ENCODE measurements at places on chromosomes 13 and 19.

- DNase-seq, result no peak
Observed at GRCh38 chr13:59461411-59461810, 702.3 kb downstream of the DIAPH3 start.

DNA sequence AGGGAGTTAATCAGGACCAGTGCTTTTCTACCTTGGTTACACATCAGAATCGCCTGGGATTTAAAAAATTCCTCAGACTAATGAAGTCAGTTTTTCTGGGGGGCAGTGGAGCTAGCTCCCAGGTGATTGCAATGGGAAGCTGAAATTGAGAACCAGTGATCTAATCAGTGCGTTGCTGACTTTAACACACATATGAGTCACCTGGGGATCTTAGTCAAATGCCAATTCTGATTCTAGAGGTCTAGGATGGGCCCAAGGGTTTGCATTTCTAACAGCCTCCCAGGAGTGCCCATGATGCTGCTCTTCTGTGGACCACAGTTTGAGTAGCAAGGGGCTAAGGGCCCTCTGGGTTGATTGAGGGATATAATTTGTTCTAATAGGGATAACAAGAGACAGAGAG lies 54.5 kb downstream of the KL start:
- DNase-seq, result no peak

DNA sequence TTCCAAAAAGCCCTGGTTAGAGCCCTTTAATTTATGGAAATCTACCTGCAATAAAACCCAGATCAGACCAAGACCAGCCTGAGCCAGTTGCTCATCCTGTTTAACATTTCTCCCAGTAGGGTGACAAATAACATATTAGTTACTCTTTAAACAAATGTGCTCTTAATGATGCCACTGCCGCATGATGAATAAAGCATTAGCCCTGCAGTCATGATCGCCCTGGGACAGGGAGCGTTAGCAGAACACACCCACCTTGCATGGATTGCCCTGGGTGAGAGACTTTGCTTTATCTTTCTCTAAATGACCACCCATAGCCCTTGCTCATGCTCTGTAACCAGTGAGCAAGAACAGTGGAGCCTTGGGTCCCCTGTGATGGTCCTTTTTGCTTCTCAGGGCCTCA lies 362.4 kb downstream of the ENOX1 start:
- no peak for DNase-seq

GRCh38 chr19:1295169-1296012 lies 9.7 kb downstream of the EFNA2 start:
- no peak for DNase-seq

- no peak for DNase-seq
Observed at GRCh38 chr13:34733721-34734120, 208.3 kb upstream of the NBEA start.

DNA sequence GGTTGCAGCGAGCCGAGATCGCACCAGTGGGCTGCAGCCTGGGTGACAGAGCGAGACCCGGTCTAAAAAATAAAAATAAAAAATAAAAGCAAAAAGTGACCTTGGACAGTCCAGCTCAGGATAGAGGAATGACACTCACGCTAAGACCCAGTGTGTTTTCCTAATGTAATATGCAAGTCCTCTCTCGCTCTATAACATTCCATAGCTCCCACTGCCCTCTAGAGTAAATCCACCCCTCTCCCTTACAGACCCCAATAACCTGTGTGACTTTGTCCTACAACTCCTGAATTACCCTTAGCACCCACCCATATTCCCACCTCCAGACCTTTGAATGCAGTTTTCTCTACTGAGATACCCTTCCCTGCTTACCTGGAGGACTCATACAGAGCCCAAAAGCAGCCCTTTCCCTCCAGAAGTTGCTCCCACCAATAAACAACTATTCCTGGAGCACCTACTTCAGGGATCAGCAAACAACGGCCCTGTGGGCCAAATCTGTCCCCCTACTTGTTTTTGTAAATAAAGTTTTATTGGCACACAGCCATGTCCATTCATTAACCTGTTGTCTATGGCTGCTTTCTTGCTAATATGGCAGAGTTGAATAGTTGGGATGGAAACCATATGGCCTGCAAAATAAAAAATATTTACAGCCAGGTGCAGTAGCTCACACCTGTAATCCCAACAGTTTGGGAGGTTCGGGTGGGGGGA lies 39.8 kb upstream of the PTPRS start:
- DNase-seq, result no peak

- DNase-seq, result no peak
Observed at GRCh38 chr19:45790942-45791341, 1.7 kb downstream of the DMWD start.

DNA sequence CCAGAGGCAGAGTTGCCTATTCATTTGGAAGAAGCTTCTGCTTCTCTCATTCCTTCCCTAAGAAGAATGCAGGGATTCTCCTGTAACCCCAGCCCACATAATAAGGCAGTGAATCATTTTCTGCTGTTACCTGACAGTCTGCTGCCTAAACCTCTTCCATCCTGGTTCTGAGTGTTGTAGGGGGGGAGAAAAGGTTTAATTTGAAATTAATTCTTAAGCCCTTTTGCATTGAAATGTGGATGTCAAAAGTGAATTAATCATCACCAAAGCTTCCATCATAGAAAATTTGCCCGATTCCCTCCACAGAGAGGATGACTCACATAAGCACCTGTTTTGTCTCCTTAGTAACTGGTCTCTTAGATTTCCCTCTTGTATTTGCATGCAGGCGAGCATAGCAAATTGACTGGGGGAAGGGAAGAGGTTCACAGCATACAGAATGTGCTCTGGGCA lies 146.7 kb upstream of the FNDC3A start:
- no peak for DNase-seq

GRCh38 chr13:110014719-110015118 lies 228.3 kb upstream of the IRS2 start:
- DNase-seq, result no peak

- no peak for DNase-seq
Observed at GRCh38 chr19:35935911-35936737, at the start of gene LRFN3. LRFN3 (plus strand) TSS chr19:35936374; CDS start chr19:35939426, 3,052 bp downstream.

DNA sequence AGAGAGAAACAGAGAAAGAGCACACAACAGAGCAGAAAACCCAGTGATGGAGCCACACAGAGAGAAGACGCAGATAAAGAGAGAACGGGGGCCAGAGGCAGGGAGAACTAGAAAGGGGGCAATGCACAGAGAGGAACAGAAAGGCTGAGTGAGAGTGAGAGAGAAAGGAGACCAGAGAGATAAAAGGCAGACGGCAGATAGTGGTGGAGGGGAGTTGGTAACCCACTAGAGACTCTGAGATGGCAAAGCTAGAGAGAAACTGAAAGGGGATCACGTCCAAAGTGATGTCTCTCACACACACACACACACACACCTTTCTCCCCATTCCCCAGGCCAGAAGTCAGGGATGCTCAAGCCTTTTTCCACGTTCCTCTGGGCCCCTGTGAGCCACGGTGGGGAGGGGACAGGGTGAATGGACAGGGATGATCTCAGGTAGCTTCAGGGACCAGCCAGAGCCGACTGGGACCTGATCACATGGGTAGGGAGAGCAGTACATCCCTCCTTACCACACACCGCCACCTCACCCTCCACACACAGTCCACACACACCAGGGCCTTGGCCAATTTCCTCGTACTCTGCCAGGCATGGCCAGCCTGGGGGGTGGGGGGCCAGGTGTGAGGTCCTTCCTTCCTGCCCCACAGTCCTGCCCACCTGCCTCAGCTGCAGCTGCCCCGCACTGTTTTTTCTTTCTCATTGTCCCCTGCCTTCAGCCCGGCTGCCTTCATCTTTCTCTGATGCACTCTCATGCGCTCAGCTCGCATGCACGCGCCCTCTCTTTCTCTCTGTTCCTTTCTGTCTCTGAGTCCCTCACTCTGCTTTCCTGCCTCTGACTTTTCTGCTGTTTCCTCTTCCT lies 22.5 kb upstream of the POU2F2 start:
- DNase-seq, result no peak

- no peak for DNase-seq
Observed at GRCh38 chr13:100543872-100544602, 44.6 kb downstream of the GGACT start.

DNA sequence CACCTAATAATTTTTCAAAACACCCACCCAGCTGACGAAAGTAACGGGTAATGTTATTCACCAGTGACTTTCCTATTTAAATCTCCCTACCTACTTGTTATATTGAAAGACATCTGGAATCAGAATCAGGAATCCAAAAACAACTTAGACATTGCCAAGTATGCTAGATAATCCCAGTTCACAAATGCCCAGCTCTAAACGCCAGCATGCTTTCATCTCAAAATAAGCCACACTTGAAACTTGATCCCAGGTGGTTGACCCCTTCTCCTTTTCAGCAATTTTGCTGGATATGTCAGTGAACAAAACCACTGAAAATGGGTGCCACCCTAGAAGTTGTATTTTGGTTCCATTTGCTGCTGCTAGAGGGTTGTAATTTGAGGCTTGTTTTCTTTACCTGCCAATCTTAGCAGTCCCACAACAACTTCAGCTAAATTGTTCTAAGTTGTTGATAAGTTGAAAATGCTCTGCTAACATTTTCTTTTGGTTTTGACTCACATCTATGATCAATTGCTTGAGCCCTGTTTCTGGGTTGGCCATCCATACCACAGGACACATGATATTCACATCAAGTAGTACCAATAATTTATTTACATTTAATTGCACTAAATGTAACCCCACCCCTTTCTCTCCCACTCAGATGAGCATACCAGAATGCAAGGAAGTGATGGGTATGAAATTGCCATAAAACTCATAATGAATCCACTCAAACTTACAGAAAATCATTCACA lies 66.4 kb downstream of the DCT start:
- no peak for DNase-seq

- DNase-seq, result no peak
Observed at GRCh38 chr13:101473458-101473857, 21.0 kb downstream of the ITGBL1 start.

DNA sequence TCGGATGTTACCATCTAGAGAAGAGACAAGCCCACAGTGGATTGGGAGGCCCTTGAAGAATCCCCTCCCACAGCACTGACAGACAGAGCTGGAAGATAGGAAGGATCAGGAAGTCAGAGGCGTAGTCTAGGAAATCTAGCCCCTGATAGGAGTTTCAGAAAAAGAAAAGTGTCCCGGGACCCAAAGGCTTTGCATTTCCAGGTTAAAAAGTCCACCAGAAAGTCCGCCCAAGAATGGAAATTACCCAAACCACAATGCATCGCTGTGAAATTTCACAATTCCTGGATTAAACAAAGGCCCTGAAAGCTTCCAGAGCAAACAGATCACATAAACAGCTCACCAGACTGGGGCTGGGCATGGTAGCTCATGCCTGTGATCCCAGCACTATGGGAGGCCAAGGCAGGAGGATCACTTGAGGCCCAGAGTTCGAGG lies 146.9 kb downstream of the KDM4B start:
- DNase-seq, result no peak

GRCh38 chr19:7739211-7739755 lies 7.4 kb upstream of the CLEC4G start:
- no peak for DNase-seq

DNA sequence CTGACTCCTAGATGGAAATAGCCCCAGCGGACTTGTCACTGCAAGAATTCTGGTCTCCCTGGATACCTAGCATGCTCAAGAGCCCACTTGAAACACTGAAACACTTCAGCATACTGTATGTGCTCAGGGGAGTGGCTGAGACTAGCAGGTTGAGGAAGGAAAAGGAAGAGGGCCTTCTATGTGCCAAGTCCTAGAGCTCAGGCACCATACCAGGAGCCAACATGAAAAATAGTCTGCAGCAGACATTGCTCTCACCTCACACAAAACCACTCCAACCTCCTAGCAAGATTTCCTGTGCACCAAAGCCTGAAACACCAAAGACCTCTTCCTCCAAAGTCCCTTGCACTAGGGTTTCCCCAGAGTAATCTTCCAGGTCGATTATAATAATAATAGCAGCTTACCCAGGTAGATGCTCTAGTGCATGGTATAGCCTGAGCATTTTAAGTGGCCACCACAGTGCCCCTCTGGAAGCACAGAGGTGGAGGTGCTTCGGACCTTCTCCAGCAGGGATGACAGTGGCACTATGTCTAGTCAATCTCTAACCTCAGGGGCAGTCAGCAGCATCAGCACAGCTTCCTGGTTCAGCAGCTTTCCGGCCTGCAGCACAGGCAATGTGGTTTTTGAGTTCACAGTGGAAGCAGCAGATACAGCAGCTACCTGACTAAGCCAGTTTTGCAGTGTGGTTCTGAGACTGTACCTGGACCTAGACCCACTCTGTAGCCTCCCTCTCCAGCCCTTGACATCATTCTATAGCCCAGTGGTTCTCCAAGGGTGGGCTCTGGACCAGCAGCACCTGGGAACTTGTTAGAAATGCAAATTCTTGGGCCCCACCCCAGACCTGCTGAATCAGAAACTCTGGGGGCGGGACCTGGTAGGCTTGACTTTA lies 45.6 kb upstream of the UBE2L5 start:
- DNase-seq, result no peak

DNA sequence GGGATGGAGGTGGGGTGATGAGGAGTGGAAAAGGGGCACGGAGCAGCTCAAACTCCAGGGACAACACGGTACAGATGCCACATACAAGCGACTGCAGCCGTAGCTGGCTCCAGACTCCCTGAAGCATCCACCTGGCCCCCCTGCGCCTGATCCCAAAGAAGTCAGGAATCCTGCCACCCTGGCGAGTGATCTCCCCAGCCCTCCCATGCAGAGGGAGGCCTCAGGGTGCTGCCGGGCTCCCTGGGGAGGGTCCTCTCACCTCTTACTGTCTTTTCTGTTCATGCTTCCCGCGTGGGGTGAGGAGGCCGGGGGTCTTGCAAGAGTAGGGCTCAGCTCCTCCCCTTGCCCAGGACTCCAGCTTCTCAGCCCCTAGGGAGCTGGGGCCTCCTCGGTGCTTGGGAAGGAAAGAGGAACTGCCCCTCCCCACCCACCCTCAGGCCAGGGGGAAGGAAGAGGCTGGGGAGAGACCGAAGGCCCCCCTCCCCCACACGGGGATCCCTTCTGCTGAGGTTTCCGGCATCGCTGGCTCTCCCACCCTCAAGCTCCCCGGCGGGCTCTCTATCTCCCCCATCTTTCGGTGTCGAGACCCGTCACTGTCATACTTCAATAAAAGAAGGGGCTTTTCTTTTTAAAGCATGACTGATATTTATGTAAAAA lies at the start of gene RASGRP4:
Gene RASGRP4 (minus strand): TSS at position 410 of the 657 bp plus-strand sequence. CDS start 128 bp downstream, at position 282.
- DNase-seq, result no peak

DNA sequence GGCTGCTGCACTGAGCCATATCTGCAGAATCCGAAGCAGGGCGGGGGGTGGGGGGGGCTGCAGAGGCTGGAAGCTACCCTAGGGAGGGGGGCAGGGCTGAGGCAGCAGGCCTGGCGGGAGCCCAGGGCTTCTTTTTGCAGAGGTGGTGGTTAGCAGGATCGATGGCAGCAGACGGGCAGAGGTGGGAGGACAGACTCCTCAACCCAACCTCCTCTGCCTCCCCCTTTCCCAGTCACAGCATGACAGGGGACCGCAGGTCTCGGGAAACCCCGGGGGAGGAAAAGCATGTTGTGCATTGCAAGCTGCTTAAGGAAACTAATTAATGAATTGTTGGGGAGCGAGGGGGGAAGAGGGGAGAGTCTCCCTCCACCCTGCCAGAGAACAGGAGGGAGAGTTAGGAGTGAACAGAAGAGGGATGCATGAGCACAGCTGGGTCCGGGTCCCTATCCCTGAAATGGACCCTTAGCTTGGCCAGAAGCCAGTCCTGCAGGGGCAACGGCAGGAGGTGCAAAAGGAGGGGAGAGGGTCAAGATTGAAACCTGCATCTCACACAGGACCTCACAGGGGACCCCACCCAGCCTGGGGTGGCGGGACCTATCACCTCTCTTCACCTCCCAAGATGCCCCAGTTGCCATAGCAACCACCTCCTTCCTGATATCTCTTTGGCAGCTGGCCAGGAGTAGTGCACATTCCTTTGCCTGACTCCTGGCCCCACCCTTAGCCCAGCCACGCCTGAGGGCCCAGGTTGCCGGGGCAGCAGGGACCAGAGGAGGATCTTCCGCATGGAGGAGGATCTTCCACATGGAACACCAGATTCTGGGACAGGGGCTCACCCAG lies 1.8 kb downstream of the FXYD7 start:
- no peak for DNase-seq

GRCh38 chr13:21998279-21998990 lies 327.6 kb downstream of the FGF9 start:
- no peak for DNase-seq
